ENCODE measurements at places on chromosomes 3 and 15. TPM values are rescaled to one million over a fixed set of nuclear protein-coding genes. Genes with fewer than 3 reads are reported as not detected.

Gene CLDN1
- total RNA-seq = not detected

Gene PPIP5K1
- total RNA-seq = 34.2 TPM

Gene PLA2G4B
- 2.8 TPM for total RNA-seq

DNA sequence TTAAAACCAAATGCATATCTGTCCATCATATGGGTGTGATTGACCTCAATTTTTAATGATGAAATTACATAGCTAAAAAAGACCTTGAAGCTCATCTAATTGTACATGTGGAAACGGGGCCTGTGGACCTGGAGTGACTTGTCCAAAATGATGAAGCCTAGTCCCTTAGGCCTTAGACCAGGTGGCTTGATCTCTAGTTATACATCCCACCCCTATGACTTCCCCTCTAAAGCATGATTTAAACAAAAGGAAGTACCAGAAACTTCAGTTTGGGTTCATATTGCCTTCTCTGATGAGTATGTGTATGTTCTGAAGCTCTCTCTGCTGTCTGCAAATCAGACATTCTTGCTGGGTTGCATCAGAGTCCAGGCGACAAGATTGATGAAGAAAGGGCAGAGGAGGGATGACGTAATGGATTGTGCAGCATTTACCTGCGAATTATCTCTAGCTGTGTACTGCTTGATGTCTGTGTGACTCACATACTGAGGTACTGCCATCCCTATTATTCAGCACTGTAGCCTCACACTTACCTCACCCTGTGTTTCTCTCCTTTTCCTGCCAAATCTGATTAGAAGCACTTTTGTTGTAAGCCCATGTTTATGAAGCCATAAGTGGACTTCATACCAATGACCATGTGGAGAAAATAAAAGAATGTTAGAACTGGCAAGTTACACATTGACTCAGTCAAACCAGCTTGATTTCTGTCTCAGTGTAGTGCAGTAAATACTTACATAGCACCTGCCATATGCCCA, 111.5 kb downstream of the FILIP1L start:
- H3K4me3 ChIP-seq = no peak overlapping the region
- H3K27ac ChIP-seq = no peak overlapping the region
- H3K36me3 ChIP-seq = peaks cover 4% of the 10 kb centered on the region

GRCh38 chr15:31297575-31298456, 28.8 kb upstream of the KLF13 start:
- peaks cover 21% of the 10 kb centered on the region for H3K27me3 ChIP-seq
- peak; percentile 38 for DNase-seq
- H3K4me1 ChIP-seq = peaks cover under 1% of the 10 kb centered on the region
- H3K36me3 ChIP-seq = no peaks in the 10 kb centered on the region
- H3K27ac ChIP-seq = no peak overlapping the region
